ENCODE measurements at places on chromosomes 7 and 10.
A peak's percentile ranks its signal among the peaks of the same experiment; 100 is the strongest.

DNA sequence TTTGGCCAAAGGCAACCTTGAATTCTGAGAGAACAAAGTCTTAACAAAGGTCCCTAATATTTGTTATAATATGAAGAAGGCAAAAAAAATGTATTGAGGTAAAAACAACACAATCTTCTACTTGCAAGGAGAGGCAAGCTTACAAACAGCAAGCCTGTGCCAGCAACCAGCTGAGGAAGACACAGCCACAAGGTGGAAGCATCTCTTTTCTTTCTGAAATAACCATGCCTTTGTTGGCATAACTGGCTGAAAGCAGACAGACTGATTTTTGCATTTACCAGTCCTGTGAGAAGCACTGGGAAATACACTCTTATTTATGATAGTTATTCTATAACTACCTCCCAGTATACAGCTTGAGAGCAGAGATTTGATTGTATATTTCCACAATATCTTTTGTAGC is 292.0 kb downstream of the PHTF2 start:
- DNase-seq, result no peak

DNA sequence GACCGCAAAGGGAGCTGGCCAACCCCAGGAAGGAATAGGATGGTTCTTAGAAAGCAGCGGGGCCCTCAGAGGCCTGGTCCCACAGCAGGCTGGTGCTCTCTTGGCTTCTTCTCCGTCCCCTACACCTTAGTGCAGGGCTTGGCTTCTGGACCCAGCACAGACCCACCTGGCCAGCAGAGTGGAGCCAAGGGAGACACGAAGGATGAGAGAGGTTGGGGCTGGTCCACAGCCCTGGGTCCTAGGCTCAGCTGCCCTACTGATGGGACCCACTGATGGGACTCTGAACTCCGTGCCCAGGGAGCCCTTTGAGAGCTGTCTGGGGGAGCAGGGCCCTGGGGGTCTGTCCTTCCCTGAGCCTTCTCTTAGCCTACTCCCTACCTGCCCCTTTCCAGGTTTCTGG is 6.2 kb upstream of the TLX1 start:
- no peak for DNase-seq

DNA sequence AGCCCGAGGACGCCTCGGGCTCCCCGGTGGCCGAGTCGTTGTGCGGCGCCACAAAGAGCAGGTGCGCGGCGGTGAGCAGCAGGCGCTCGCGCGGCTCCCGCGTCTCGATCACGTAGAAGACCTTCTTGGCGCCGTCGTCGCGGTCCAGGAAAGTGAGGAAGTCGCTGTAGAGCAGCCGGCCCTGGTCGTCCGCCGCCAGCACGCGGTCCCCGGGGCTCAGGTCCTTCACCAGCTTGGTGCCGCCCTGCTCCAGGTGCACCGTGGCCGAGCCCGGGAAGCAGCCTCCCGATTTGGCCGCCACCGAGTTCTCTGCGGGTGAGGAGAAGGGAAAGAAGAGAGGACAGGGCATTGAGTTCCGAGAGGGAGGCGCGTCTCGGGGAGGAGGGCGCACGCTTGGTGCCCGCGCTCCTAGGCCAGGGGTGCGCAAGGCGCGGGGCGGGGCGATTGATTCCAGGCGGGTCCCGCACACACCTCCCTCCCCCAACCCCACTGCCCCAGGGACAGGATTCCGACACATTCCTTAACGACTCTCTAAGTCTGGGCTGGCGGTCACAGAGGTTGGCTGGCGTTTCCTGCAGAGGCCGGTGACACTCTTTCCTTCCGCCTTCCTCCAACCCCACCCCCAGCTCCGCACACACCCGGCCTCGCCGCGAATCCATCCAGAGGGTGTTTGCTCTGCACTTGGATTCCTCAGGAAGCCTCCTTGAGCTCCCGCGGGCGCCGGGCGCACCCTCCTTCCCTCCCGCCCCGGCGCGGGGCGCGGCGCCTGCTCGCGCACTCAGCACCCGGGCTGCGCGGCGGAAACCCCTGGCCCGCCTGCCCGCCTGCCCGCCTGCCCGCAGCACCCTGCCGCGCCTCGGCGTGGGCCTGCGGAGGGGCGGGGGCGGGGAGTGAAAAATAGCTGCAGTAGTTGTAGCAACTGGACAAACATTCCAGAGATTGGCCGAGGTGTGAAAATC is 8.6 kb downstream of the SHH start:
- DNase-seq, result no peak

GRCh38 chr10:114046087-114046458 is 2.4 kb downstream of the ADRB1 start:
- DNase-seq, result no peak

DNA sequence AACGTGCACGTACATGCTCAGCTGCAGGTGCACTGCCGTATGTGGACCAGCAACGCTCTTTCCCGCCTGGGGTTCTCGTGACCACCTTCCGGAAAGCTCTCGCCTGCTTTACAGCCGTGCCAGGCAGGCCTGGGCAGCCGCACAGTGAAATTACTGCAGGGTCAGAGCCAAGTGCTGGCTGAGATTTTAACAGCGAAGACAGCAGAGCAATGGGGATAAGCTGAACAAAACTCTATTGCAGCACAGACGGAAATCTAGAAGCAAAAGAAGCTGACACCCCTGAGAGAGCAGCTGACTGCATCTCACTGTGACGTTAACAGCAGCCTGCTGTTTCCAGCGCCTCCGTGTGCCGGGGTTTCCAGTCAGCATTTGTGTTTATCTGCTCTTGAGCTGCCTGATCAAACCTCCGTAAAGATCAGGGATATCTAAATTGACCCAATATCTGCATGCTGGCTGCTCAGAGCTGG is 179.0 kb downstream of the DIP2C start:
- DNase-seq, result no peak

- DNase-seq, result peak; percentile 28
These were observed 93.9 kb downstream of the ATXN7L1 start for GRCh38 chr7:105782391-105783042.

GRCh38 chr10:34183016-34183796 is 631.9 kb downstream of the PARD3 start:
- no peak for DNase-seq

- DNase-seq, result no peak
These were observed 8.2 kb downstream of the CNNM1 start for GRCh38 chr10:99337311-99337811.

DNA sequence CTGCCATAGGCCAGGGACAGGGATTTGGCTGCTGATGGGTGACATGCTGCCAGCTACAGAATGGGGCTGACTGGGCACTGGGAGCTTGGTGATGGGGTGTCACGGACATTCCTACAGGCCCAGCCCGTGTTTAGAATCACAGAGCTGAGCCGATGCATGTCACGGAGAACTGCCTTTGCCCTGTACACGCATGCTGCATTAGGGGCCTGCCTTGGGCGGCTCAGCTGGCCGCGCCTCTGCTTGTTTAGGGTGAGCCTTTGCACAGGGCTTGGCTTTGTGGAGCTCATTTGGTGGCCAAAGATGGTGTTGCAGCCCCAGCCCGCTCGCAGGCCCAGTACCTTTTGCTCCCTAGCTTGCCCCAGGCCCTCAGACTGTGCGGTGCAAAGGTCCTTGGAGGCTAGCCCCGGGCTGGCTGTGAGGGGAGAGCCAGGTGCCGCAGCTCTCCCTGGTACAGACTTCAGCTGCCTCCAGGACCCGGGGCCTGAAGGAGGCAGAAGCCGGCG is 108.4 kb upstream of the BTBD16 start:
- no peak for DNase-seq

DNA sequence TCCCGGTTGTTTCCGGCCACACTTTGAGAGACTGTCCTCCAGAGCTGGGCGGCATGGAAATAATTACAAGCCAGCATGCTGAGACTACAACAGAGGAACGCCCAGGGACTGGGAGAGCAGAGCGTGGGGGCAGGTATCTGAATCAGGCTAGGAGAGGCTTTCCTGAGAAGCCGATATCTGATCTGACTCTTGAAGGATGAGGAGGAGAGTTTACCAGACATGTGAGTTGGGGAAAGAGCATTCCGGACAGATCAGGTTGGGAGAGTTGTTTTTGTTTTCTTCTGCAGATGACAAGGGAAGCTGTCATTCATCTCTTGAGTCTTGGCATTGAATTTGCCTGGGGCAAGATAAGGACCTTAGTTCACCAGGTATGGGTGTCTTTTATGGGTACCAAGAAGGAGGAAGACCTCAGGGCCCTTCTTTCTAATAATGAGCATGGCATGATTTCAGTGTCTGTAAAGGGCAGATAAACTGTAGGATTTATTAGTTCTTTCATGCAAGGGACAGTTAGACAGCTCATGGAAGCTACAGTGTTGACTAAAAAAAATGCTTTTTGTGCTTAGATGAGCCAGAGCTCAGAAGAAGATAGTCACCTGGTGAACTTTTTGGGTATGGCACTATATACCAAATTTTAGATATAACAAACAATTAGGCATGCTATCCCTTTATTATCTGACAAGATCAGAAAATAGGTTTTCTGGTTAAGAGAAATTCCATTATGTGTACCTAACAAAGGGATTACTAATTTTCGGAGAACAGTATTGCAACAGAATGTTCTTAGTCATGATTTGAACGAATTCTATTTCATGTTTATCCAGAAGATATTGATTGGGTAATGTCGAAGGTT is 36.2 kb downstream of the WBP1L start:
- no peak for DNase-seq

DNA sequence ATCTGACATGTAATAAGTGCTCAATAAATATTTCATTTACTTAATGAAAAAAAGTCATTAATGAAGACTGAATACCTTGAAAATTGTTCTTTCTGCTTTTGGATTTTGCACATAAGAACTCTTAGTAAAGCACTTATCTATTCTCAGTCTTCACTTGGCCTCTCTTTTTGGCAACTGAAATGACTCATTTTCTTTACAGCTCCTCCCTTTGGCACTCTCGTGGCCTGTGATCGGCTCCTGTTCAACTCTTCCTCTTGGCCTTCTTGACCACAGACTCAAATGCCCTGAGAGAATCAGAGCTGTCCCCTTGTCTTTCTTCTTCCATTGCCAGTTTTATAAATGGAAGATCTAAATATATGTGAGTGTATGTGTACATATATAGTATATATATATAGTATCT is 54.2 kb downstream of the FOXP2 start:
- DNase-seq, result no peak

DNA sequence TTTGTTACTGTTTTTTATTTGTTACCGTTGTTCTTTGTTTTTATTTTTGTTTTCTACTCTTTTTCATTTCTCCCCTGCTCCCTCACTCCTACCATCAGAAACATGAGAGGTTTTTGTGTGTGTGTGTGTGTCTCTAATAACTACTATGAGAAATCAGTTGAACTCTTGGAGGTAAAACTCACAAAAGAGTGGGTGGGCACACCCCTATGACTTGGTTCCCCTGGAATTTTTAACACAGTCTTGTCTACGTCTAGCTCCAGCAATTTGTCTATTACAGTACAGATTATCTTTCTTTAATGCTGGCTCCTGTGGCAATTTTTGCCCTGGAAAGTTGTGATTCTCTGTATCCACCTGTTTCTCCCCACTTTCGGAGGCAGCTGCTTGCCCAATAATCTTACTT is 56.2 kb downstream of the AOAH start:
- DNase-seq, result no peak

DNA sequence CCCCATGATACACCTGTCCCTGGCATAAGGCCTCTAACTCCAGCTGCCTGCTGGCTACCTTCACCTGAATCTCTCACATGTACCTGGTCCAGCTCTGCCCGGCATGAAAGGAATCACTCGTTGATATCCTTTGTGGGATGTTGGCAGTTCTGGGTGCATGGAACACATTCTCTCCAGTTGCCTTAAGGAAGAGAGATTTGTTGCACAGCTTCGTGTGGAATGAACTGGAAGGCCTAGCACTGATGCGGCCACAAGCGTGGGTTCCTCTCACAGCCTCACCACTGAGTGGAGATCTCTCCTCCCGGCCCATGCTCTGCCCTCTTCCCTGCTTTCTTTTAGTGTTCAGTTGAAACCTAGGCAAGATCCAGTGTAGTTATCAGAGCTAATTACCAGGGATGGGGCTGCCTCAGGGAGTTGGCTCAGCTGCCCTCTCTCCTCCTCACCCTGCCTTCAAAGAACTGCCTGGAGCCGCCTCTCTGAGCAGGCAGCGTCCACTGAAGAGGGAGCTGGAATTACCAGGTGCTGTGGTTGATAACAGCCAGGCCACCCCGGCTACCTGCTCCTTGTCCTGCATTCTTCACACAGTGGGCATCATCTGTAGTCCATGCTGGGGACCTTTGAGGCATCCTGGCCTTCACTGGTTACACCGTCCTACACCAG is 194.3 kb downstream of the CCDC3 start:
- DNase-seq, result no peak

DNA sequence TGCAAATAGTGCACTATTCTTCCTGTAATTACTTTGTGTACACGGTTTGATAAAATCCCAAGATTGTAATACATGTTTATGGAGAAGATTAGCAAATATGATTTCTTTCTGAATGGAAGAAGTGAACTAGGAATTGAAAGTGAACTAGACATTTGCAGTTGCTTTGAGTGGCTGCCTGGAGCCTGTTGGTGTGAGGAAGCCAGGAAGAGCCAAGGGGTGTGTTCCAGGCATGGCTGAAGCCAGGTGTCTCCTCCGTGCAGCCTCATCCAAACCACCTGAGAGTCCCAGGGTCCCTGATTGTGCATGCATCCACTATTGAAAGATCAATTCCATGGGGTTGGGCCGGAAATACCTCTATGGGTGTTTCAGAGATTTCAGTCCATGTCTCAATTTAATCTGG is 253.1 kb upstream of the SHH start:
- no peak for DNase-seq

- no peak for DNase-seq
These were observed 182.0 kb downstream of the THSD7A start for GRCh38 chr7:11650030-11650429.

DNA sequence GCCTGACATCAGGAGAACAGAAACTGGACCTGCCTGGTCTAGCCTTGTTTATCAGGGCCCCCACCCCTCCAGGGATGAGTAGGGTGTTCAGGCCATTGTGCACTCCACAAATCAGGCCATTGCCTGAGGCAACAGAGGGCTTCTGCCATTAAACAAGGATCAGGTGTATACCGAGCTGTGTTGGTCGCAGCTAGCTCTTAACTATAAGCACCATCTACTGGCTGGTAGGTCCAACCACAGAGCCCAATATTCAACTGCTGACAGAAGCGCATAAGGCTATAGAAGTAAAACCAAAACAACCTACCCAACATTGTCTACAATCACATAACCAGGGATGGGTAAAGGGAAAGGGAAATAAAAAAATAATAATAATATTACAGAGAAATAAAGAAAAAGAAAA is 451.7 kb upstream of the TEX47 start:
- DNase-seq, result no peak

GRCh38 chr7:152501506-152501905 is 65.7 kb upstream of the KMT2C start:
- DNase-seq, result no peak

GRCh38 chr10:58854811-58855210 is 321.6 kb upstream of the PHYHIPL start:
- DNase-seq, result no peak

DNA sequence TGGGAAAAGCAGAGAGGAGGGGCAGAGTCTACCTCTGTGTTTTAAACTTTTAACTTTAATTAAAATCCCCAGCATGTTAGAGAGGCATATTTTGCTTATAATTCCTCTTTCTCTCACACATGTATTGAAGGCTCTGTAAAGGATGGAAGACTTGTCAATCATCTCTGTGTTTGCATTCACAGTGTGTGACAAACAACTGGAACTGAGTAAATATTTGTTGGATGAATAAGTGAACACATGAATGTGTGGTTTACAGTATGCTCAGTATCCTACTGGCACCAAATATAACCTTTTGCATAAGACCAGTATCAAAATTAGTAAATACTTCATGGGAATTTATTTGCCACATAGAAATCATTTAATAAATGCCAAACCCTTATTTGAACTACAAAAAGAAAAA is 829.0 kb downstream of the GRID1 start:
- no peak for DNase-seq
